ENCODE measurements at places on chromosomes 3 and 15.

DNA sequence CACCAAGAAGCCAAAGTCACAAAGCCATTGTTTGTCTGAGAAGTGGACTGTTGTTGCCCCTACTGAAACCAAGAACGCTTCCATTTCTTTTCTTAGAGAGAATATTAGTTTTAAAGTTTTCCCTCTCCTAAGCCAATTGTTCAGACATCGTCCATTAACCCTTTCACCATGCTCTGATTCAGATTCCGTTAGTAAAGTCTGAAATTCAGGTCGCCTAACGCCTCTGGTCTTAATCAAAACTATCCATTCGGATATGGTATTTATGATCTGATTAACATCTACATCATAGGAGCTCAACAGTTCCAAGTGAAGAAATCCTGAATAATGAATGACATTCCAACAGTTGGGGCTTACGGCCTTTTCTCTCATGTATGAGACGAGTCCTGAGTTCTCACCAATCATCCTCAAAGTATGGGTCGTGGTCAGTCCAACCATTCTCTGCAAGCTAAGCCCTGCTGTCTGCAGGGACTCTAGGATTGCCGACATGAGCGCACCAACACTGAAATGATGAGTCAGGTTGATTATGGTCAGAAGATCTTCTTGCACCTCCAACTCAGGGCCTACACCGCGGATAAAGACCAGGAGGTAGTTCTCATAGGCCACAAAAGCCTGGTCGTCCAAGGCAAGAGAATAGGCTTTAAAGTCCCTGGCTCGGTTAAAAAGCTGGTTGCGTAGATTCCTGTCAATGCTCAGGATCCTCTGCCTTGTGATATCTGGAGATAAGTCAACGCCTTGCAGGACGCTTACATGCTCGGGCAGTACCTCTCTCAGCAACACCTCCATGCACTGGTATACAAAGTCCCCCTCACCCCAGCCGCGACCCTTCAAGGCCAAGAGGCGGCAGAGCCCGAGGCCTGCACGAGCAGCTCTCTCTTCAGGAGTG lies 767 bp downstream of the EPM2AIP1 start:
- DNase-seq: peak; percentile 52

GRCh38 chr15:38217191-38217595 lies 35.4 kb upstream of the SPRED1 start:
- DNase-seq: peak; percentile 79

DNA sequence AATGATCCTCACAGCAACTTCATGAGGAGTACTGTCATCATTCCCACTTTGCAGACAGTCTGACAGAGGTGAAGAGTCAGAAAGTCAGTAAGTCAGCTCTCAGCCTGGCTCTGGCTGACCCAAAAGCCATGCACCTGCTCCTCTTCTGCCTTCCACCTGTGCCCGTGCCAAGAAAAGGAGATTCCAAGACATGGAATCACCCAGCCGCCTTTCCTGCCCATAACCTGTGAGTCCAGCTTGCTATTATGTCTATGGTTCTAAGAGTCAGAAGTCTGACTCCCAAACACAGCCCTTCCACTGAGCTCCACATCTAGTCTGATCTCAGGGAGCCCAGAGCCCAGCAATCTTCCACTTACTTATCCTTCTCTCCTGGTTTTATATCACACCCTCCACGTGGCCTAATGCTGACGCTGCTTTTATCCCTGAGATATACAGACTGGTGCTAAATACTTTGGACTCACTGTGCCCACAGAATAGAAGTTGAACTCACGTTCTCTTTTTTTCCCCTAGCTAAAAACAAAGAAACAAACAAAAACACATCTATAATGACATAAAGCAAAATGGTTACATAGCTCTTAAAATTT lies 66.0 kb downstream of the PLD1 start:
- no peak for DNase-seq

GRCh38 chr3:145842294-145842902 lies 318.6 kb downstream of the PLOD2 start:
- no peak for DNase-seq

DNA sequence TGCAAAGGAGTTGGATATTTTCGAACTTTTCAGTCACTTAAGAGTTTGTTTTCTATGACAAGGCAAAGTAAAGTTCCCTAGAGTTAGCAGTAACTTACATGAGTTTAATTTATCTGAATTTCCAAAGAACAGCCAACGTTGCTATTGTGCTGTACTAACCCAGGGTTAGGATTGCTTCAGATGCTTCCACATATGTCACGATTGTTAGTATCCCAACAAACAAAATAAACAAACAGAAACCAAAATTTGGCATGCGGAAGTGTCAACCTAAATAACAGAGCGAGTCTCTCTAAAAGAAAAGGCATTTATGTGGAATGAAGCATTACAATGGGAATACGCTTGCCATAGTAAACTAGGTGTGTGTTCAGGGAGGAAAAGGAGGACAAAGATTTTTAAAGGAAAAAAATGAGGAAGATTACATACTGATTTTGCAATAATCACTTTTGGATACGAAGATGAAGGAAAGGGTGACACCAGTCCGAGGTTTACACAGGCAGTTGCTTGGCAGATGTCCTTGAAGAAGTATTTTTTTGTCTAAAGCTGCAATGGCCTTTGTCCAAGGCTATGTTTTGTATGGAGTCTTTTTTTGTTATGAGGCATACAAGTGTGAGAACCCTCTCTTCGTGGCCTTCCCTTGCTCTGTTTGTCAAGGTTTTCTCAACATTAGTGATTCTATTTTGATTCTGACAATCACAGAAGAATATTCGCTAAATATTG lies 267.9 kb downstream of the GABRG3 start:
- no peak for DNase-seq
